ENCODE measurements at places on chromosomes 1 and 21.

- DNase-seq: no peak
Observed at GRCh38 chr1:14339288-14339687, 259.2 kb upstream of the KAZN start.

DNA sequence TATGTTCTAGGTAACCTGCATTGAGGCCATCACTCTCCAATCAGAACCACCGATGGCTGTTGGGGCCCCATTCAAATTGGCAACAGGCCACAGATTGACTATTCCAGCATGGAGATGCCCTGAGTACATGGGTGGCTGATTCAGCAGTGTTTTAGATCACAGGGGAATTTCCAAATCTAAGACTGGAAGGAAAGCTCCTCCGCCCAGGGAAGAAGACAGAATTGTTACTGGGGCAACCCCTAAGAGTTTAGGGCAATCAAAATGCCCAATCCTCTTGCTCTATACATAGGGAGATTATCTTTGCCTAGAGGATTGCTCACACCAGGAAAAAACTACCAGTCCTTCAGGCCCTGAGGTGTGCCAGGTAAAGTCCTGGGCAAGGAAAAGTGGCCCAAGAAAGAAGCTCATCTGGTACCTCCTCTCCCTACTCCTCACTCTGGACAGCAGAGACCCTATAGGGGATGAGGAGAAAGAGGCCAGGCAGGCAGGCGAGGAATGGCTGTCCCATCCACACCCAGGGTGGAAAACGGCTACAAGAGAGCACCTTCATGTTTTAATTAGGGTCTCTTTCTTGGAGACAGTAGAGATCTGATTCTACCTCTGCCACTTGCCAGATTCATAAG lies 5.8 kb downstream of the S100A8 start:
- DNase-seq: peak; percentile 17

- DNase-seq: no peak
Observed at GRCh38 chr1:29825274-29825940, 589.1 kb downstream of the PTPRU start.

DNA sequence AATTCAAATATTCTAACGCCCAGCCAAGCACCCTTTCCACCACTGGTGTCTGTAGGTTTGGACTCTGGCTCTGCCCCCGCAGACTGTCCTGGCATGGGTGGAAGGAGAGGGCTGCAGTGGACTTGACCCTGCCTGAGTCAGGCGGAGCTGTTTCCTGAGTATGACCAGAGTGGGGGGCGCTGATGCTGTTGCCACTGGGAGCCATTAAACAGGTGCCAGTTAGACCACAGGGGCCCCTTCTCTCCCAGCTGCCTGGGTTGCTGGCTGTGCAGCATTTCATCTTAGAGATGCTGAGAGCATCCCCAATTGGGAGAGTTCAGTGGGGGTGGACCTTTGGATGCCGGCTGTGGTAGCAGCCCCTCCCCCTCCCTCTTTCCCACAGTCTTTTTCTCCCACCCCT lies 539.5 kb downstream of the MATN1 start:
- peak; percentile 32 for DNase-seq

- DNase-seq: no peak
Observed at GRCh38 chr1:198726455-198726854, 87.6 kb downstream of the PTPRC start.

- no peak for DNase-seq
Observed at GRCh38 chr1:99603699-99604560, 42.0 kb upstream of the PALMD start.

- DNase-seq: peak; percentile 92
Observed at GRCh38 chr1:84892705-84893618, at the start of gene LPAR3. Gene LPAR3 (minus strand): TSS chr1:84893206. CDS start chr1:84866120, 27,086 bp downstream.

DNA sequence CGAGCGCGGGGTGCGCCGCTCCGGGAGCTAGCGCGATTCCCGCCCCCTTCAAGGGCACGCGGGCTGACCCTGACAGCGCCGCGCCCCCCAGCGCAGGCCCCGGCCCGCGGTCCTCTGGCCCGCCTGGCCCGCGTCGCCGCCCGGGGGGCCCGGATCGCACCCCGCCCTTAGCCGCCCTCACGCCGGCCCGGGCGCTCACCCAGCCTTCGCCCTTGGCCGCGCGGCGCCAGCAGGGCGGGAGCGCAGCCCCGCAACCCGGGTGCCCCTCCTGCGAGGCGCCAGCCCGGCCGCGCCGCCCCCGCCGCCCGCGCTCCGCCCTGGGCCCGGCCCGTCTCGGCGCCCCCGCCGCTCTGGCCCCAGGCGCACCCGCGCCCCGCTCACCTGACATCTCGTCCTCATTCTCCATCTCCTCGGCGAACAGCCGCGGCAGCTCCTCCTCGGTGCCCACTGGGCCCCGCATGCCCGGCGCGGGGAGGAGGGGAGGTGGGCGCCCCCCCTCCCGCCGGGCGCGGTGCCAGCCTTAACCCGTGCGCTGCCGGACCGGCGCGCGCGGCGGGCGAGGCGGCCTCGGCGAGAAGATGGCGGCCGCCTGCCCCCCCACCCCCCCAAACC lies 451 bp downstream of the CHD5 start:
- DNase-seq: peak; percentile 54

- no peak for DNase-seq
Observed at GRCh38 chr1:219566951-219567947, 45.7 kb downstream of the ZC3H11B start.

Measured in endodermal cell (in vitro differentiated cells).